ENCODE measurements at places on chromosomes 5 and 9.

DNA sequence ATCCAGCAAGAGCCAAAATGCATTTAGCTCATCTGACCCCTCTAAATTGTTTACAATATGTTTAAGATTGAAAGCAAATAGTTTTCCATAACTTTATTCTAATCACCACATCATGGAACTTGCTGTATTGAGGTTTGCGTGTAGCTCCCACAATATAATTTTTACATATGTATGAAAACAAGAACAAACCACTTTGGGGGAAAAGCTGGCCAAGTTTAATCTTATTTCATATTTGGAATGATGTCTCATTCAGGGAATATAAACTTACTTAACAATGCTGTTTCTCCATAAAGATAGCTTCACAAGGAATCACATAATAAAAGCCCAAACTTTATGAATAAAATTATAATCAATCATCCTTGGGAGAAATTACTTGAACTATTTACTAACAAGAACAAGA lies 194.6 kb upstream of the PCSK5 start:
- no peak for DNase-seq

GRCh38 chr5:120151181-120151580 lies 312.9 kb upstream of the PRR16 start:
- no peak for DNase-seq

DNA sequence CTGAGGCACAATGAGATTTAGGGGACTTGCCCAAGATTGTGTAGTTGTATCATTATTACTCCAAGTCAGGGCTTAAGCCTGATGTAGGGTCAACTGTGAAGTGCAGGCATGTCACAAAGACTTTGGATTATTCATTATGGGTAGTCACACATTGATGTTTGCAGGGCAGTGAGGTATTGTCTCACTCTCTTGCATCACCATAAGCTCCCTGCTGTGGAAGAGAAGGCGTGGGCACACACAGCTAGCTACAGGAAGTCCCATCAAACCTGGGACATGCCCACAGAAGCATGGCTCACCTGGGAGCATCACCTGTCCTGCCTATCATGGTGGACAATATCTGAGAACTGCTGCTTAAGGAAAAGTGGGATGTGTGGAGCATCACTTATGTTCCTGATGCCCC lies 42.1 kb downstream of the TMOD1 start:
- DNase-seq, result no peak

DNA sequence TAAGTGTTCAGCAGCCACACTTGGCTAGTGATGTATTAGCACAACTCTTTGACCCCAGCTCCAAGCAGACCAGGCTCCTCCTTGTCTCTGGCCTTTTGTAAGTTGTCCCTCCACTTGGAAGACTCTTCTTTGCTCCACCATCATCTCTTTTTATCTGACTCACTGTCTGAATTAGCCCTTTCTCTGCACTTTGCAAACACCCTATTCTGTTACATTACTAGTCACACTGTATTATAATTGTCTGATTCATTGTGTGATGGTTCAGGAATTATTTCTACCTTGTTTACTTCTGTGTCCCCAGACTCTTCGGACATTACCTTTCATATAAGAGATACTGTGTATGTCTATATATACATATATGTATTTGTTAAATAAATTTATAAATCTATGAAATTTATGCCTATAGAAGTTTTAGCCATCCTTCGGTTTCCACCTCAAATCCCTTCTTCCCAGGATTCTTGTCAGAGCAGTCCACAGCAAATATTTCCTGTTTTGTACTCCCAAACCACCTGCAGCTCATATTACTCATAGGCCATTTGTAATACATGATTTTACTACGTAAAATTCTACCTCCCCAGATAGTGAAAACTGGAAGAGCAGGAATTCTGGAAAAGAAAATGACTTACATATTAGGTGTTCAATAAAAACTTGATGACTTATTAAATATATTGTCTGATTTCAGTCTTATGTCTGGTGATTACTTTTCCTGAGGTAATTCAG lies 69.0 kb downstream of the MTAP start:
- no peak for DNase-seq

- DNase-seq, result no peak
Observed at GRCh38 chr5:143306040-143306439, 97.4 kb downstream of the NR3C1 start.

DNA sequence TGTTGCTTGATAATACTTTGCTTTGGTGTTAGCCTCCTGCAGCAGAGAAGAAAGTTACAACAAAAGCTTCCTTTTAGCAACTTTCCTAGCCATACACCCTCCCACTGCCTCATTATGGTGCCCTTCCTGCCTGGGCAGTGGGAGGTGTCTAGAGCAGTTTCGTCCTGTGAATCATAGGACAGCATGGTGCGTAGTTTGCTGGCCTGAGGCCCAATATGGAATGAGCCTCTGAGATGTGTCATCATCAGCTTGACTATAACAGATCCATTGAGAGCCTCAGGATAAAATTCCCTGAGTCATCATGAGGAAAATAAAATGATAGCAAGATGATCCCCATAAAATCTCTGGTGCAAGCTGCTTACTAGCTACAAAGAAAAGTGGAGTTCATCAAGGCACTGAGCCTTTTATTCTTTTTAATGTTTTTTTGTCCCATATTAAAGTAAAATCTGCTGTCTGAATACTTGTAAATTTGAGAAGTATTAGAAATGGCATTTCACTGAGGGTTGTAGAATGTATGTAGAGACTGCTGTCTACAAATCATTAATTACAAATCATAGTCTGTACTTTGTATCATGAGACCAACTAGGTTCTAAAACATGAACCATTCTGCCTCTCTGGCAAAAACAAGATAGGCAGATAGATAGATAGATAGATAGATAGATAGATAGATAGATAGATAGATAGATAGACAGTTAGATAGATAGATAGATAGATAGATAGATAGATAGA lies 303.0 kb upstream of the PDE4D start:
- no peak for DNase-seq

DNA sequence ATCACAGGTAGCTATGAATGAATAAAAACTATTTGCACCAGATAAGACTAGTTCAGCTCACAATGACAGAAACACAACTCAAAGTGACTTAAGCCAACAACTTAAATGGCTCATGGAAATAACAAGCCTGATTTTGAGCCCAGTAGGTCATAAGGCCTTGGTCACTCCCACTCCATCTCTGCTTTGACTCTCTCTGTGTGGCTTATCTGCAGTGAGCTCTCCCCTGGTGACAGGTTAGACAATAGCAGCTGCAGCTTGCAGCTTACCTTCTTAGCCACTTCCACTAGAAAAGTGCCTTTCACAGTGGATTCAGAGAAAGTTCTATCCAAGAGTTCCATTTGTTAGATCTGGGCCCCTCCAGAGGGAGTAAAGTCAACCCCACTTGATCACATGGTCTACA lies 315.7 kb downstream of the RAB3C start:
- DNase-seq, result no peak

DNA sequence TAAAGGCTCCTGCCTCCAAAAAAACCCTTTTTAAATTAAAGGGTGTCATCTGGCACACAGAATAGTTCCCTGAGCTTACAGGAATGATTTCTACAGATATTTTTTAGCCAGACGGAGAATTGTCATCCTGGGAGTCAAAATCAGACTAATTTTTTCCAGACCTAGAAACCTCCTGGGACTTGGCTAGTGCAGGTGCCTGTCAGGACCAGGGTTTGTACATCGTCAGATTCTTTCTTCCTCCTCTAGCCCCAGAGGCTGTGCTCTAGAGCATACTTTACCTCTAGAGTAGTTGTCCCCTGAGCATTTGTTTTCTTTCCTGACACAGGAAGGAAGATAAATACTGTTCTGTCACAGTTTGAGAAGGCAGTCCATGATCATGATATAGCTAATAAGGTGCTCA lies 52.5 kb downstream of the RAB3C start:
- no peak for DNase-seq

GRCh38 chr9:122988920-122989621 lies 44.4 kb upstream of the GPR21 start:
- no peak for DNase-seq

GRCh38 chr9:22147813-22148527 lies 138.9 kb upstream of the CDKN2B start:
- DNase-seq, result no peak

GRCh38 chr9:98967257-98967656 lies 23.6 kb downstream of the COL15A1 start:
- no peak for DNase-seq

- peak; percentile 28 for DNase-seq
Observed at GRCh38 chr9:447230-448025, 232.8 kb downstream of the DOCK8 start.

DNA sequence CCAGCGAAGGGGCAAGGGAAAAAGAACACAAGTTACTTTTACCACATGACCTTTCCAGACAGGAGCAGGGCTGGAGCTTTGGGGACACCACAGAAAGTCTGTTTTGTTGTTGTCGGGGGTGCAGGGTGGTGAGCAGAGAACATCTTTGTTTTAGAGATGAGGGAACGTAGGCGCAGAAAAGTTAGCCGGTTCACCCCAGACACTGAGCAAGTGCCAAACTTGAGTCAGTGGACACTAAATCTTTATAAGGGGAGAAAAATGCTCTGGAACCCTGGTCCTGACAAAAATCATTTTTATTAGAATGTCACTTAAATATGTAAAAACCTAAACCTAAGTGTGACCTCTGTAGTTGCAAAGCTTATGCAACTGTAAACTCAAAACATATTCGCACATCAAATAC lies 126.4 kb upstream of the GAS1 start:
- no peak for DNase-seq

DNA sequence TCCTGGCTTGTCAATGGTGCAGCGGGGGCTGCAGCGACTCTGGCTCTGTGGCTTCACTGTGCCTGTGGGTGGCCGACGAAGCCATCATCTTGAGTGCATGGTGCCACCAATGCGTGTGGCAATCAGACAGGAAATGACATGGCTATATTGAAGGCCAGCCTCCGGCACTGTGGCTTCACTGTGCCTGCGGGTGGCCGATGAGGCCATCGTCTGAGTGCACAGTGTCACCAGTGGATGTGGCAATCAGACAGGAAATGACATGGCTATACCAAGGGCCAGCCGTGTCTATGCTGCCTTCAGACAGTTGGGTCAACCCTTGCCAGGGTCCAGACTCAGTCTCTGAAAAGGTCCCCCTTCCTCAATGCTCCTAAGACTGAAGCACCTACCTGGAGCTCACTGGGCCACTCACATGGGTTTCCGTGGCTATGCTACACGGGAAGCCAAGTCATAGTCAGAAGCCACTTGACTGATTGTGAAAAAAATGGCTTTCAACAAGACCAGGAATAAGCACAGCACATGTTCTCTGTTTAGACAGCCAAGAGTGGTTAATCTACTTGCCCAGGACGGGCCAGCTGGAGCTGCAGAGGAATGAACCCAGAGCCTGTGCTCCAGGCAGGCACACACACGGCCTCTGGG lies 67.5 kb upstream of the S1PR3 start:
- no peak for DNase-seq

- no peak for DNase-seq
Observed at GRCh38 chr5:168844922-168845296, 265.7 kb upstream of the PANK3 start.

- DNase-seq, result no peak
Observed at GRCh38 chr5:125484742-125485641, 738.6 kb upstream of the ZNF608 start.

- no peak for DNase-seq
Observed at GRCh38 chr9:132914924-132915323, 29.5 kb downstream of the TSC1 start.

DNA sequence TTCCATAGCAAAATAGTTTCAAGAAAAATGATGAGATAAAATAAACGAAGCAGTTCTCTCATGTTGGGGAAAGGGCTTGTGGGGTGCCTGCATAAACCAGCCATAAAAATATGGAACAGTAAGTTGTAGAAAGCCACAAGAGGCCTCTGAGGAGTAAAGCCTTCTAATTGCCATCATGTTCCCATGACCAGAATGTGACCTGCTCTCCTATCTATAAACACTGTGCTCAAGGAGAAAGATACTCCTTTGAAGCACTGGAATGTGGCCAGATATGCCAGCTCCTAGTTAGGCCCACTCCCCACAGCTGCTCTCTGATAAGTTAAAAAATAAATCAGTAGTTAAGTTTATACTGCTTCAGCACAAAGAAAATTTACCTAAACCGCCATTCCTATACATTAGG lies 65.8 kb downstream of the SETX start:
- DNase-seq, result no peak

DNA sequence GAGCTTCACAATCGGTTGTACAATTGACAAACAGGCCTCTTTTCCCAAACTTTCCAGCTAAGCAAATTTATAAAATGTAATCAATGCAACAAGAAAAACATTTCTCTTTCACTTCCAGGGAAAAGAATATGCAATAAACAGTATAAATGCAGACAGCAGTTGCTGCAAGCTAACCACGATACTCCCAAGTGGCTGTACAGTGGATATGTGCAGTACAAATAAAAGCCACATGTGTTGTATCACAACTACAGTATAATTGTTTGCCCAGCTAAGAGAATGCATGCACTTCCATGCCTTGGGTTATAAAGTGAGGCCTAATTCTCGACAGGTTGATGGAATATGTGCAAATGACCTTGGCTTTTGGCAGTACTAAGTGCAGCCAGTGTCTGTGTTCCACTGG lies 16.7 kb upstream of the PDCL start:
- no peak for DNase-seq
